ENCODE measurements at places on chromosomes 3 and 15.

DNA sequence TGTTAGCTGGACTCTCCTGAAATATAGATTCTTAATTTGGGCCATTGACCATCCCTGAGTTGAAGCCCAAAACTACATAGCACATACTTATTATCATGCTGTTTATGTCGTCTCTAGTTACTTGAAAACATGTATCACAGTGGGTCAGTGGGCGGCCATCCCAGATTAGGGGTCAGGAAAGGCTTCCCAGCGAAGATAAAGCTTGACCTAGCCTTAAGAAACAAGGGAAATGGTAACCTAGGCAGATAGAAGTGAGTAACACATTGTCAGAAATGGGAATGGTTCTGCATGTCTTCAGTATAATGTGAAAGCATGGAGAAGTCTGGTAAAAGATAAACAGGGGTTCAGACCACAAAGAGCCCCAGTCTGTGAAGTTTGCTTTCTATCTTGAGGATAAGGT lies 124.7 kb downstream of the C3orf70 start:
- DNase-seq: no peak

GRCh38 chr3:111617912-111618601 lies 22.9 kb upstream of the ZBED2 start:
- DNase-seq: no peak

DNA sequence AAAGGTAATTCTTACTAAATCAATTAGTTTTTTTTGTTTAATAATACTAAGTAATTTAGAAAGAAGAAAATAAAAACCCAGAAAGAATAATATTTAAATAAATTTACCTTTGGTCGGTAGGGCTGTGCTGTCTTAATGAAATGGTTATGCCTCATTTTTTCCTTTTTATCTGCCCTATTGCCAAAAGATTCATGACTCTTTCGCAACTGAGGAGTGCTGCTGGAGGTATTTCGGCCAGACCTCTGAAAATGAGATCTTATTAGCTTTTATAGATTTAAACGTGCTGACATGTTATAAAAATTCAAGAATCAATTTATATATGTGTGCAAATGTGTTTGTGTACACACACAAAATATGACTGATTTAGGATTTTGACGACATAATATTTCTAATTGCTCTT lies 67.1 kb upstream of the USP50 start:
- DNase-seq: no peak

DNA sequence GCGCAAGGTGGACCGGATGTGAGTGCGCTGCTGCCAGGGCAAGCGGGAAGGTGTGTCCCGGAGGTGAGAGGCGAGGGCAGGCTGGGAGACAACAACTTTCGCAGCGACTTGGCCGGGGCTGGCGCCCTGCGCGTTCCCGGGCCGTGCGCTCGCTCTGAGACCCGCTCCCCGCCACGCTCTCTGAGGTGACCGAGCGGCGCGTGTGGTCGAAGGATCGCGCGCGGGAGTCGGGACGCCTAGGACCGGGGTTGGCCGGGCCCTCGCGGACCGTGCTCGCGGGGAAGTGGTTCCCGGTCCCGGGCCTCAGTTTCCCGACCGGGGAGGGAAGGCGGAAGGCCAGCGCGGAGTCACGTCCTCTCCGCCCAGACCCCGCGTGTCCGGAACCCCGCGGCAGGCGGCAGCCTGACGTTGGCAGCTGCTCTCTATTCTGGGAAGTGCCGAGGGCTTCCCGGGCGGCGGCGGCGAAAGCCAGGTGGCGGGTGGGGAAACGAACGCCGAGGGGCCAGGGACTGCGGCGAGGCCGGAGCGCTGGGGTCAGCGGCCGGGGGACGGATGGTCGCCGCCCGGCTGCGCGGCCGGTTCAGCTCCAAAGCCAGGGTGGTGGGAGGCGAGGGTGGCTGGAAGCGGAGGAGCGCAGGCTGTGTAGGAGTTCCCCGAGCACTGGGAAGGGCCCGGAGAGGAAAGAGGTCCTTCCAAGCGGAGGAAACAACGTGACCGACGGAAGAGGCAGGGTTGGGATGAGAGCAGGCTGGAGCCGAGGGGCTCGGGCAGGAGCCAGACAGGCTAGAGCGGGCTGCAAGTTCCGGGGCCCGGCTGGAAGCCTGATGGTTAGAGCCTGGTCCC lies 1.0 kb upstream of the IGF2BP2 start:
- no peak for DNase-seq

DNA sequence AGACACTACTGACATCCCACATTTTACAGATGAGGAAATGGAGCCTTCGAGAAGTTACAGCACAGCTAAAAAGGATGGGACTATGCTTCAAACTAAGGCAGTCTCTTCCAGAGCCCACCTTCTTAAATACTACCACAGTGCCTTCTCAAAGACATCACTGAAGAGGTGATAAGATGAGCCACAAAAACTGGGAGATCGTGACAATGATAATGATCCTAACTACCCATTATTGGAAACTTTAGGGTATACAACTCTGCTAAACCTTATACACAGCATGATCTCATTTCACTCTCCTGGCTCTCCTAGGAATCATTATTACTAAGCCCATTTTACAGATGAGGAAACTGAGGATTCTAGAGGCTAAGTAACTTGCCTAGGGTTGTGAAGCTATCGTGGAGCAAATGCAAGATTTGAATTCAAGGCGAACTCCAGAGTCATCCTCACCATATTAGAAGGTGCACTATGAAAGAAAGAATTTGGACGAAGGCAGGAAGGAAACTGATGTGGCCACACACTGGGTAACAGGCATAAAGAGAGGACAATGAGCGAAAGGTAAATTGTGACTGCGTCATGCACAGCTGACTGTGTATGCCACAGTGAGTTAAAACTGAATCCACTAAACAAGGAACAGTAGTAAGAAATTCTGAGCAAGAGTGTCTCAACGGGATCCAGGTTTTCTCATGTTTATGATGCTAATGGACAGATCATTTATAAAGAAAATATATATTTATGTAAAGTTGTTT lies 55.4 kb downstream of the SUCLG2 start:
- DNase-seq: no peak
